Gastrocnemius medialis (tissue), 4 donors: ENCODE measurements at places on chromosomes 2 and 18. TPM values are rescaled to one million over a fixed set of nuclear protein-coding genes. Genes with fewer than 3 reads are reported as not detected.

CRYBA2 gene
- not detected for total RNA-seq

CGREF1 gene
- 6.9 TPM for total RNA-seq

SLC30A3 gene
- 0.20 TPM for total RNA-seq

- H3K27ac ChIP-seq = no peak overlapping the region
- peaks cover 12% of the 10 kb centered on the region for H3K4me1 ChIP-seq
- H3K4me3 ChIP-seq = no peak overlapping the region
- DNase-seq = no peak
Measured at GRCh38 chr2:286774-287392, 1.0 kb downstream of the ALKAL2 start.

DNA sequence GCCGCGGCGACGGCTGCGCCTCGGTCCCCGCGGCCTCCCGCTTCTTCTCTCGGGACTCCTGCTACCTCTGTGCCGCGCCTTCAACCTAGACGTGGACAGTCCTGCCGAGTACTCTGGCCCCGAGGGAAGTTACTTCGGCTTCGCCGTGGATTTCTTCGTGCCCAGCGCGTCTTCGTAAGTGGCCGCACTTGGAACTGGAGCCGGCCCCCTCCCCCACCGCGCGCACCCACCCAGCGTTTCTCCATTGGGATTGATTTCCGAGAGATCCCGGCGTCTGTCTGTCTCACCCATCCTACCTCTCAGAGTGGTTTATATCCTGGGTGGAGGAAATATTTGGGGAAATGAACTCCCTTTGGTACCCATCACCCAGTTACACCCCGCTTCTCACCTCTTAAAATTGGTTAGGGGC, 498 bp downstream of the ITGAV start:
- no peaks in the 10 kb centered on the region for H3K36me3 ChIP-seq
- H3K27ac ChIP-seq = peak overlapping the region; percentile 88
- DNase-seq = no peak

DNA sequence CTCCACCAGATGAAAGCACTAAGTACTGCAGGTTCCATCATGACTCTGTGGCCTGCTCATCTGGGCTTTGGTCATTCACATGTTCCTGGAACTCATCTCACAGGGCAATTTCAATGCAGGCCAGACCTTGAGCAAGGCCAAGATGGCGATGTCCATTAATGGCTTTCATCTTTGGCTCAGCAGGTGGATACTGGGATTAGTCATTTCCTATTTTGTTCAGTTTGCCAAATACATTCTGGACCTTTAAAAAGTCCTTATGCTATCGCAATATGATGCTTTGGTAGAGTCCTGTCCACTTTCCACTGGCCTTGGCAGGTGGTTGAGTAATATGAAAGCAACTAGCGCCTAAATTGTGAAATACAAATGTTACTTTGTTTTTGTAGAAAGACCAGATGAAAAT, 170.1 kb upstream of the REV1 start:
- H3K27ac ChIP-seq = no peak overlapping the region
- H3K4me1 ChIP-seq = peaks cover 9% of the 10 kb centered on the region
- DNase-seq = peak; percentile 69
- H3K36me3 ChIP-seq = no peaks in the 10 kb centered on the region
- H3K4me3 ChIP-seq = no peak overlapping the region

- peaks cover 35% of the 10 kb centered on the region for H3K4me1 ChIP-seq
- DNase-seq = no peak
- no peaks in the 10 kb centered on the region for H3K36me3 ChIP-seq
Measured at GRCh38 chr2:222572264-222572721, 83.6 kb downstream of the FARSB start.

DNA sequence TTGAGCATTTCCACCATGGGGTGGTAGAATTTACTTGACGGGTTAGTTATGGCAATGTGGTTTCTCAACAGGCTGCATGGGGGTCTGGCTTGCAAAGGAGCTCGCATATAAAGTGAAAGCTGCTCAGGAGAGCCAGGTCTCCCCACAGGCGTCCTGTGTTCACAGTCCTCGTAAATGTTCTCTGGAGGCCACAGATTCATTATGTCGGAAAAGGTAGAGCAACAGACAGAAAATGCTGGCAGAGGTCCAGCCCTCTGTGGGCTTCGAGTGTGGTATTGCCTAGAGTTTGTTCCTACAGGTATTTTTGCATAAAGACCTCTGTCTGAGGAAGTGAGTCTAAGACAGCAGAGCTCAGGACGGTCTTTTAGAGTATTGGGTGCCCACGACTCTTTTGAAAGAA, 96.4 kb downstream of the CDCA7 start:
- DNase-seq = no peak
- H3K27ac ChIP-seq = no peak overlapping the region
- H3K4me1 ChIP-seq = no peaks in the 10 kb centered on the region

GRCh38 chr2:191206613-191207471, 38.4 kb upstream of the MYO1B start:
- DNase-seq = no peak
- no peaks in the 10 kb centered on the region for H3K36me3 ChIP-seq
- H3K27ac ChIP-seq = no peak overlapping the region
- H3K4me3 ChIP-seq = no peak overlapping the region
- no peaks in the 10 kb centered on the region for H3K4me1 ChIP-seq

DNA sequence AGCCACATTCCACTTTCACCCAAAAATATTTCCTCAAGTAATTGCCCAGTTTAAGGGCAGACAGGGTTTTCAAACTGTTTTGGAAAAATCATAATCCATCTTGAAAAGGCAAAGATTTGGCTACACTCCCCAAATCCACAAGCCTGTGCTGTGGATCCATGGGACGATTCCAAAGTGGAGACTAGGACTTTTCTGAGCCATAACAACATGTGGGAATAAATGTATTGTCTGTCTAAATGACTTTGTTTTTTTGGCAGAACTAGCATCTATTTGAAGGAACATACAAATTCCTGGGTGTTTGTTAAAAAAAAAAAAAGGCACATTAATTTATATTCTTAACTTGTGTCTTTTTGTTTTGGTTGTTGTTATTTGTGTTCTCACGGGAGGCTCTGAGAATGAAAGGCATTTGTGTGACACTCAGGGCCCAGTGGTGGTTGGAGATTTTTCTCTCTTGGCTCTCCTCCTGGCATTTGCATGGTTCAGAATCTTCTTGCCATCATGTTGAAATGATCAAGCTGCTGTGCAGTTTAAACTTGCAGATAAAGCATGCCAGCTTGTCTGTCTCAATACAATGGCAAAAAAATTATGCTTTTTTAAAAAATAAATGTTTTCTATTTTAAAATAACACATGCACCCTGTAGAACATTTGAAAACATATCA, 277.4 kb downstream of the EN1 start:
- no peak overlapping the region for H3K4me3 ChIP-seq
- no peaks in the 10 kb centered on the region for H3K27me3 ChIP-seq
- H3K27ac ChIP-seq = no peak overlapping the region

DNA sequence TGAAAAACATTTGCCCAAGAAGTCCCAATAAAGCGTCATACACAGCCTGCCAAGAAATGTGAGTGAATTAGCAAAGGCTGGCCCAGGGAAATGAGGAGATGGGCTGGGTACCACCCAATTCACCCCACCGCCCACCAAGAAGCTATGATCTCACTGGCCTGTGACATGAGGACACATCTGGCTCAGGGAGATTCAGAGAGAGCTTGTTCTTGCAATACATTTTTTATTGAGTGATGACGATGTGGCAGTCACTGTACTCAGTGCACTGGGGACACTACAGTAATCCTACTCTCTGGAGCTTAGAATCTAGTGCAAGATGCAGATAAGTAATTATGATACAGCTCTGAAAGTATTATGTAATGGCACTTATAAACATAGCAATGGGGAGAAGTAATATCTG, 64.6 kb upstream of the IGFBP2 start:
- no peak overlapping the region for H3K4me3 ChIP-seq
- no peaks in the 10 kb centered on the region for H3K27me3 ChIP-seq
- no peaks in the 10 kb centered on the region for H3K36me3 ChIP-seq
- H3K27ac ChIP-seq = no peak overlapping the region
- peaks cover 12% of the 10 kb centered on the region for H3K4me1 ChIP-seq

DNA sequence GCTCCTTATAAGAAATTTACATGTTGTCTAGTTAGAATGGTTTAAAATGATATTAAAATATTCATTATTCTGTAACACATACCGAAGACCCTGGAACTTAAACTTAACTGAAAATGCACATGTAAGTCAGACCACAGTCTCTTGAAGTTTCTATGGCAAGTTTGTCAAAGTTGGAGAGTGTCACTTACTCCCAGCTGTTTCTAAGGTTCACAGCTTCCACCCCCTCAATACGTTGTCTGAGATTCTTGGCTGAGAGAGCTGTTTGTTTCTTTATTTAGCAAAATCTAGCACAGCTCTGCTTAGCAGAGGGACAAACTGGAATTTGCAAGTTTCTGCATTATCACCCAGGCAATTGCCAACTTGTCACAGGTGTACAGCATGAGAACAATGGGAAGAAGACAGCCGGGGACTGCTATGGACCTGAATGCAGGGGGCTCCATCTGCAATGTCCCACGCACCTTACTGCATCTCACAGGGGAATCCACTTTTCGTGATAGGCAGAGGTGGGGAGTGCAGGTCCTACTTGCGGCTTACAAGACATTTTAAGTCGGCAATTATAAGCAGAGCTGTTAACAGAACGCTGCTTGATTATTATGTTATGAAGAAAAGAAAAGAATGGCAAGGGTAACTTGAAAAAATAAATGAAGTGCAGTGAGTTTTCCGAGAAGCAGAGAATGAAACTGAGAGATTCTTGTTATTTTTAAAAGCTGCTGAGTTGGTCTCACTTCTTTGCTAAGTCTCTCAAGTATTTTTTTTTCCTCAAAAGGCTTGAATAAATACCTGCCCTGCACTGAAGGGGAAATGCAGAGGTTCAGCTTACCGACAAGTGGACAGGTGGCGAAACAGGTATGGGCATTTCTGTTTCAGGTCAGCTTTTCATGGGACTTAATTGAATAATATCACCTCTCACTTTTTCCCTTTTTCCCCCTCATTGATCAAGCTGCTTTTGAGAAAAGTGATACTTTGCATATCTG, 1072.1 kb upstream of the FANCL start:
- no peak overlapping the region for H3K27ac ChIP-seq
- no peak overlapping the region for H3K4me3 ChIP-seq
- no peak for DNase-seq
- no peaks in the 10 kb centered on the region for H3K27me3 ChIP-seq
- H3K4me1 ChIP-seq = no peaks in the 10 kb centered on the region

GRCh38 chr2:144307711-144308110, 212.2 kb downstream of the ZEB2 start:
- H3K27me3 ChIP-seq = no peaks in the 10 kb centered on the region
- H3K36me3 ChIP-seq = no peaks in the 10 kb centered on the region
- no peak overlapping the region for H3K27ac ChIP-seq
- no peak for DNase-seq

DNA sequence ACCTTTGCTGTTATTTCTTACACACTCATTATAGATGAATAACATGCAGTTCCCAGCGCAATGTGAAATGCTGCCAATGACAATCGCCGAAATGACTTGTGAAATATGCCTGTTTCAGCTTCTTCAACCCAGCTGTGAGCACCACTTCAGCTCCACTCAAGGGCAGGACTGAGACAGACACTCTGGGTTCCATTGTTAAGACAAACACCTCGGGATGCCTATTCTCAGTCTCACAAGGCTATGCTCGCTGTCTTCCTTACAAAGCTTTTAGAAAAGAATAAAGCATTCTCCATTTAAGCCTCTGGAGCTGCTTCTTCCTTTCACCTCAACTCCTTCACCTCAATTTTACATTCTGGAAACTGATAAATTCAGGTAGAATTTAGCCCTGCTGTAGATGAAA, 4.2 kb downstream of the CBLN2 start:
- H3K36me3 ChIP-seq = no peaks in the 10 kb centered on the region
- no peak for DNase-seq
- H3K4me1 ChIP-seq = no peaks in the 10 kb centered on the region
- H3K27me3 ChIP-seq = peaks cover 12% of the 10 kb centered on the region
- H3K4me3 ChIP-seq = no peak overlapping the region

GRCh38 chr2:8107621-8108378, 574.1 kb upstream of the ID2 start:
- no peaks in the 10 kb centered on the region for H3K27me3 ChIP-seq
- H3K4me1 ChIP-seq = no peaks in the 10 kb centered on the region
- H3K36me3 ChIP-seq = no peaks in the 10 kb centered on the region
- no peak overlapping the region for H3K27ac ChIP-seq

DNA sequence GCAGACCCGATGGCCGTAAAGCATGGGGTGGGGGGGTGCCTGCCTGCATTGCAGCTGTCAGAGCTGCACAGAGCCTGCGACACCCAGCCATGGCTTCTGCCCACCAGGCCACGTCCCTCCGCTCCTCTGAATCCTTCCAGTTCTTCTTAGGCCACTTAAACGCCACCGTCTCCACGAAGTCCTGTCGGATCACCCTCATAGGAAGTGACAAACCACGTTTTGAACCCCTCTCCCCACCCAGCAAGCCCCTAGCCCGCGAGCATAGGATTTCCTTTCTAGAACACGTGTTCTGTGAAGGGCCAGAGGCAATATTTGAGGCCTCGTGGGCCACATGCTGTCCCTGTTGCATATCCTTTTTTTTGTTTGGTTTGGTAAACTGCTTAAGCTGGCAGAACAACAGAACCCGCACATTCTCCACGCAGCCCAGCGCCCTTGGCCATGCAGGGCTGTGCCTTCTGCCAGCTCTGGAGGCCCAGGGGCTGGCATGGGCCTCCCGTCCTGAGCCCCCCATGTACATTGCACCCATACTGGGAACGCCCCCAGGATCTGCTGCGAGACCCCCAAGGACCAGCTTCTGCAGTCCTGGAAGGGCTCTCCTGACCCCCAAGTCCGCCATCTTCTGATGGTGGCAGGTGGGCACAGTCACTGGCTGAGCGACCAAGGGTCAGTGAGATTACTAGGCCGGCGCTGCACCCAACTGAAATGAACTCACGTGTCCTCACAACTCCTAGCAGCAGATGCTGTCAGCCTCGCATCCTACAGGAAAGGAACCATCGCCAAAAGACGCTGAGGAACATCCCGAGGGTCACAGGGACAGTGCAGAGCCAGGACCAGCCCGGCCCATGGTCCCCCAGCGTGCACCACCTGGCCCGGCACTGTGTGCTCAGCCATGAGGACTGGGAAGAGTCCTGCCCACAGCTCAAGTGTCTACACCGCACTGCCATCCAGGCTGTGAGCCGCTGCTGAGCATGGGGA, 35.1 kb downstream of the ADI1 start:
- H3K27me3 ChIP-seq = no peaks in the 10 kb centered on the region
- H3K27ac ChIP-seq = no peak overlapping the region

DNA sequence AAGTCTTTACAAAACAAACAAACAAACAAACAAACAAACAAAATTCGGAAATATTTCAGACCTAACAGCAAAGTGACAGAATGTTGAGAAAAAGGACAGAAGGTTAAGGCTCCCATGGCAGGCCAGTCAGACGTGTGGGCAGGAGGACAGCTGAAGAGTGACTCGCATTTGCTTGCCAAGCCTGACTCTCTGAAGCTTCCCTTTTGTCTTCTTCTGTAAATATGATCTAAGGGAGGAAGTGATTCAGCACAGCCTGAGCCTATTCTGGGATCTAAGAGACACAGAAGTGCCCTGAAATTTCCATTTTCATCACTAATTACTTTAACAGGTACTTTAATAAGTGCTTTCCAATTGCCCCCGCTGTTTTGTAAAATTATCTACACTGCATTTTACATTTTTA, 134.0 kb upstream of the LYPD1 start:
- no peaks in the 10 kb centered on the region for H3K36me3 ChIP-seq
- no peaks in the 10 kb centered on the region for H3K4me1 ChIP-seq
- no peak overlapping the region for H3K27ac ChIP-seq
- no peak for DNase-seq
- H3K27me3 ChIP-seq = no peaks in the 10 kb centered on the region
